ENCODE measurements at places on chromosomes 5 and 9. TPM values are rescaled to one million over a fixed set of nuclear protein-coding genes. Genes with fewer than 3 reads are reported as not detected.
A peak's percentile ranks its signal among the peaks of the same experiment; 100 is the strongest.

DNA sequence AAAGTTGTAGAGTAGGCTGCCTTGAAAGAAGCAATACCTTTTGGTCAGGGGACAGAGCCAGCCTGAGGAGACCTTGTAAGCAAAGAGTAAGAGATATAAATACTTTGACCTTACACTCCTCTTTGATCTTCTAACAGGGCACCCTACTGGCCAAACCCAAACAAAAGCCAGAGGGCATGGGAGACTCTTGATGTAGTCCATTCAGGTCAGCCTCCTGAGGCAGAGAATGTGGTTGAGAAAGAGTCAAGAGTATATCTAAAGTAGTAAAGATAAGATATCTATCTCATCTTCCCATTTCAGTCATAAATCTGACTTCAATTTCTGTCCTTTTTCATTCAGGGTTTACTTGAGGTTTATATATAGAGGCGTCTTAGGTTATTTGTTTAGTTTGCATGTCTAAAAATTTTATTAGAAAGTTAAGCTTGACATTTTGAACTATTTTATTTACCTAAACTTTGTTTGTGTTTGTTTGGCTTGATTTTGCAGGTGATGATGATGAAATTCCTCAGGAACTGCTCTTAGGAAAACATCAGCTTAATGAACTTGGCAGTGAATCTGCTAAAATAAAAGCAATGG lies 125.7 kb downstream of the NIPBL start:
- no peaks in the 10 kb centered on the region for H3K27me3 ChIP-seq
- no peak overlapping the region for H3K4me3 ChIP-seq
- DNase-seq = no peak
- H3K27ac ChIP-seq = no peak overlapping the region
- H3K36me3 ChIP-seq = peaks cover 28% of the 10 kb centered on the region

GRCh38 chr5:65479527-65479926 lies 2.2 kb downstream of the ADAMTS6 start:
- no peak overlapping the region for H3K4me3 ChIP-seq
- no peaks in the 10 kb centered on the region for H3K36me3 ChIP-seq
- no peak overlapping the region for H3K27ac ChIP-seq
- no peak for DNase-seq
- H3K27me3 ChIP-seq = peaks cover 7% of the 10 kb centered on the region
- H3K4me1 ChIP-seq = peaks cover 9% of the 10 kb centered on the region

GRCh38 chr5:40653221-40654022 lies 26.3 kb upstream of the PTGER4 start:
- H3K4me1 ChIP-seq = peaks cover 93% of the 10 kb centered on the region
- peaks cover 8% of the 10 kb centered on the region for H3K36me3 ChIP-seq
- peak overlapping the region; percentile 95 for H3K27ac ChIP-seq
- no peaks in the 10 kb centered on the region for H3K27me3 ChIP-seq

DNA sequence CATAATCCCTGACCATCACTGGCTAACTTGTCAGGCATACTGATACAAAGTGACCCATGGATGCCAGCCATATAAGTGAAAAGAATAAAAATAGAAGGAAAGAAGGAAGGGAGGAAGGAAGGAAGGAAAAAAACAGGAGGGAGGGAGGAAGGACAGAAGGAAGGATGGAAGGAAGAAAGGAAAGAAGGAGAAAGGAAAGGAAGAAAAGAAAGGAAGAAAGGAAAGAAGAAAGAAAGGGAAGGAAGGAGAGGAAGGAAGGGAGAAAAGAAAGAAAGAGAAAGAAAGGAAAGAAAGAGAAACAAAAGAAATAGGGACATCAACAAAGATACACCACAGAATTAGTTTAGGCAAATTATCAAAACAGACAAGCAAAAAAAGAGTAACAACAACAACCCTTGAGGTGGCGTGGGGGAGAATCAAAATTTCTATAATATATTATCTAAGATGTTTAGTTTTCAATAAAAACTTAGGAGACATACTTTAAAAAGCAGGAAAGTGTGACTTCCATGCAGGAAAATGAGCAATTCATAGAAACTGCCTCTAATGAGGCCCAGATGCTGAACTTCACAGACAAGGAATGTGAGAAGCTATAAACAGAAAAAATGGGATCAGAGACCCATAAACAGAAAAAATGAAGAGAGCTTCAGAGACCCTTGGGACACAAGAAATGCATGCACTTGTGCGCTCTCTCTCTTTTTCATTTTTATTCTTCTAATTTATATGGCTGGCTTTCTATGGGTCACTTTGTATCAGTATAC lies 96.1 kb upstream of the NFIL3 start:
- H3K36me3 ChIP-seq = no peaks in the 10 kb centered on the region
- H3K27me3 ChIP-seq = peaks cover 22% of the 10 kb centered on the region
- no peak overlapping the region for H3K4me3 ChIP-seq
- DNase-seq = no peak

- H3K4me3 ChIP-seq = no peak overlapping the region
- H3K4me1 ChIP-seq = no peaks in the 10 kb centered on the region
- no peaks in the 10 kb centered on the region for H3K27me3 ChIP-seq
- H3K27ac ChIP-seq = no peak overlapping the region
- DNase-seq = no peak
Observed at GRCh38 chr5:4083591-4084337, 488.1 kb downstream of the IRX1 start.

DNA sequence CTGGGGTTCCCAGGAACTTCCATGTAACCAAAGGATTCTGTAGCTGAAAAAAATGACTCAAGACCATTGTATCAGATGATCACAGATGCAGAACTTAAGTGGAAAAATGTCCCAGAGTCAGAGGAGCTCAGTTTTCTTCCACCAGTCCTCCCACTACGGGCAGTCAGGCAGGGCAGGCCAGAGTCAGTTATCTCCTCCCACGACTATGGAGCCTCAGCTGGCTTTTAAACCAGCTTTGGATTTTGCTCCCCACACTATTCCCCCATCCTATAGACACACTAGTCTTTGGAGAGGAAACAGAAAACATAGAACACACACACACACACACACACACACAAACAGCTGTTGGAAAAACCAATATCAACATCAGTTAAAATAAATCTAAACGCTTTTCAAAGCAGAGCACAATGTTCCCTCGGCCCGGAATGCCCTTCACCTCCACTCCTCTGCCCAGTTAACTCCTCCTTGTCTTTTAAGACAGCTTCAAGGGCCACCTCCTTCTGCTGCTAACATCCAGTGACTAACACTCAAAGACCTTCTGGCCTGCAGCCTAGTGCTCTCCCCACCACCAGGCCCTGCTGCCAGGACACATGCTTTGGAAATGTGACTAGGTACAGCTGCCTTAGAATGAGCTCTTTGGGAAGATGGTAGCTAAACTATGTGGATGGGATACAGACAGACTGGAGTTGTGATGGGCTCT lies 56.8 kb downstream of the NIPAL4 start:
- peaks cover 86% of the 10 kb centered on the region for H3K4me1 ChIP-seq
- peak overlapping the region; percentile 57 for H3K27ac ChIP-seq
- H3K27me3 ChIP-seq = no peaks in the 10 kb centered on the region

DNA sequence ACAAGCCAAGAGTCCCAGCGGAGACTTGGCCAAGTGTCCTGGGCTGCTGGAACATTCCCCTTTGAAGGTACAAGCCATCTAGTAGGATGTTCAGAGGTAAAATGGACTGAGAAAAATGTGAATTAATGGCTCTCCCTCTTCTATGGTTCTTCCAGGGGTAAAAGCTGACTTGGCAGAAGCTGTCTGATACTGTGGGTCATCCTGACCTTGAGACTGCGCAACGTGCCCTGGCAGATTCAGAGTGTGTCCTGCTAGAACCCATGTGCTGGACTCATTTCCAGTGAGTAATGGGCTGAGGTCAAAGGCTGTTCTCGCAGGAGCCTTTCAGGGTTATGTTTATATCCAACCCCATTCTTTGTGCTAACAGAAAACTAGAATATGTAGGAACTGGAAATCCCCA lies 423.0 kb upstream of the CD180 start:
- H3K27ac ChIP-seq = no peak overlapping the region
- no peaks in the 10 kb centered on the region for H3K4me1 ChIP-seq
- no peaks in the 10 kb centered on the region for H3K27me3 ChIP-seq

DNA sequence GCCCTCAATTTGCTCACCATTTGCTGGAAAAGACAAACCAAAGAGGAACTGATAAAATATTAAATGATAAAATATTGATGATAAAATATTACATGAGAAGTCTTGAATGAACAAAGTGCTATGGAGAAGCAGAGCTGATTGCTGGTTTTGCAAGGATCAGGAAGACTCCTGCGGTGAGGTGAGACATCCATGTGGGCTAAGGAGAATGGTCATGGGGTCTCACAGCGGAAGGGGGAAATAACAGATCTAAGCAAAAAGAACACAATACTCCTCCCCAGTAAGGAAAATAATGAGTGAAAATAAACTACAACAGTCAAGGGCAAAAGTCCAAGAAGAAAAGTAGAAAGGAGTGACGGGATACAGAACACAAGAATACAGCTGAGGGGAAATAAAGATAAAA lies 146.8 kb downstream of the LURAP1L start:
- no peak overlapping the region for H3K27ac ChIP-seq
- no peaks in the 10 kb centered on the region for H3K36me3 ChIP-seq
- no peak for DNase-seq
- no peaks in the 10 kb centered on the region for H3K27me3 ChIP-seq
- H3K4me1 ChIP-seq = no peaks in the 10 kb centered on the region

DNA sequence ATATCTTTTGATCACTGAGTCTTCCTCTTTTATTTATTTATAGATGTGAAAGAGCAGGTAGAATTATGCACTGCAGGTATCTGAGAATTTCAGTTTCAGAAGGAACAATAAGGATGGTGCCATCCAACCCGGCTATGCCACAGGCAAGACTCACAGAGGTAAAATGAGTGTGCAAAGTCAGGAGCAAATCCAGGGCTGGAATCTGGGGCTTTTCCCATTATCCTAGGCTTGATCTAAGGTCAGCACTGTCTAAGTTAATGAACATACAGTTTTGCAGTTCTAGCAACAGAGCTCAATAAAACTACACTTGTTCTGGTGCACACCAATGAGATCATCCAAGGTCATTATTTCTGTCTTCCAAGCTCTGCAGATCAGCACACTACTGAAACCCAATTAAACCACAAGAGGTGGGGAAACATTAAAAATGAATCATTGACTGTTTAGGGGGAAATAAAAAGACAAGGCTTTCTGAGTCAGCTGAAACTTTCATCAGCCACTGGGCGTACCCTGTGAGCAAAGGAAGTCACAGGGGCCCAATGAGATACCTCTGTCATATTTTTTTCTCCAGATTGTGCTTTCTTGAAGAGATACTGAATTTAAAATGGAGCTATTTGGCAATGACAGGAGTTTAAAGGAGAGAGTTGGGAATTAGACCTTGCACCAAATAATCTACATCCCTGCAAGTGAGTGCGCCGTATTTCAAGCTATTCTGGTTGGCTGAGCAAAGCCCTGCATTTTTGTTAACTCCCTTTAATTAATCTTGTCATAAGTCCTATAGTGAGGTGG lies 662.2 kb upstream of the ZNF608 start:
- no peak overlapping the region for H3K27ac ChIP-seq
- H3K36me3 ChIP-seq = no peaks in the 10 kb centered on the region
- H3K4me3 ChIP-seq = no peak overlapping the region
- no peaks in the 10 kb centered on the region for H3K4me1 ChIP-seq
- no peaks in the 10 kb centered on the region for H3K27me3 ChIP-seq
- DNase-seq = no peak

The TAF1L gene
- 0.03 TPM for total RNA-seq

GRCh38 chr9:131628459-131629225 lies 83.3 kb downstream of the PRRT1B start:
- peak overlapping the region; percentile 91 for H3K27ac ChIP-seq
- H3K27me3 ChIP-seq = peaks cover 2% of the 10 kb centered on the region
- peak overlapping the region; percentile 24 for H3K4me3 ChIP-seq
- H3K36me3 ChIP-seq = peaks cover 56% of the 10 kb centered on the region
- peaks cover 75% of the 10 kb centered on the region for H3K4me1 ChIP-seq

DNA sequence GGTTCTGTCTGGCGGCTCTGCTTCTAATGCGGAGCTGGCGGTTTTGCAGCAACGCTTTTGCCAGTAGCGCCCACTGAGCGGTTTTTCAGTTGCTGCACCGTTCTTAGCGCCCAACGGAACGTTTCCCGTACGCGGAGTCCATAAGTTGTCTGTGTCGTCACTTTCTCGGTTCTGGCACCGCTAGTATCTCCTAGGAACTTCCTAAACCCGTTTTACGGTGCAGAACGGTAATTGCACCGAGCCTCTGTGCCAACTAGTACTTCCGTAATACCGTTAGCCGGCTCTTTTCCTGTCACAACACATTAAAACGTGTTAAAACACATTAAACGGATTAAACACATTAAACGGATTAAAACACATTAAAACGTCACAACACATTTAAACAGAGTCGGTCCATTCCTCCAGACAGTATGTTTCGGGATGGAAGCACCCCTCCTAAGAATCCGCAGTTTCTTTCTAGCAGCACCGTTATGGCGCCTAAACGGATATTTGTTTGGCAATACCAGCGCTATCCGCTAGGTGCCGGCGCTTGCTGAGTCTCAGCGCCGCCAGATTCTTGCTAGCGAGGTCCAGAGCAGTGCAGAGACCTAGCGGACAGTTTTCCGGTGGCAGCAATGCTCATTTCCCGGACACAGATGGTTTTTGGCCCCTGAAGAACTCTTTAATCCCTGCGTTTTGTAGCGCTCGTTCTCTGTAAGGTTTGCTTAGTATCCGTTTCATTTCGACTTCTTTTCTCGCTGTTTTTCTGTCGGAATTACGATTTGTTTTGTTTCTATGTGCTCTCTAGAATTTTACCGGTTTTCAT lies 45.4 kb downstream of the ANXA2R start:
- peak overlapping the region; percentile 100 for H3K27ac ChIP-seq
- peaks cover 5% of the 10 kb centered on the region for H3K36me3 ChIP-seq
- peaks cover 3% of the 10 kb centered on the region for H3K27me3 ChIP-seq
- DNase-seq = peak; percentile 84

- H3K27ac ChIP-seq = no peak overlapping the region
- H3K4me3 ChIP-seq = no peak overlapping the region
- H3K27me3 ChIP-seq = no peaks in the 10 kb centered on the region
- peaks cover 34% of the 10 kb centered on the region for H3K4me1 ChIP-seq
Observed at GRCh38 chr9:71747576-71747975, 20.7 kb downstream of the CEMIP2 start.

GRCh38 chr5:125725691-125726090 lies 697.5 kb upstream of the GRAMD2B start:
- H3K4me3 ChIP-seq = no peak overlapping the region
- H3K36me3 ChIP-seq = no peaks in the 10 kb centered on the region
- no peak overlapping the region for H3K27ac ChIP-seq

The TNFSF8 gene
- total RNA-seq = 207 TPM

DNA sequence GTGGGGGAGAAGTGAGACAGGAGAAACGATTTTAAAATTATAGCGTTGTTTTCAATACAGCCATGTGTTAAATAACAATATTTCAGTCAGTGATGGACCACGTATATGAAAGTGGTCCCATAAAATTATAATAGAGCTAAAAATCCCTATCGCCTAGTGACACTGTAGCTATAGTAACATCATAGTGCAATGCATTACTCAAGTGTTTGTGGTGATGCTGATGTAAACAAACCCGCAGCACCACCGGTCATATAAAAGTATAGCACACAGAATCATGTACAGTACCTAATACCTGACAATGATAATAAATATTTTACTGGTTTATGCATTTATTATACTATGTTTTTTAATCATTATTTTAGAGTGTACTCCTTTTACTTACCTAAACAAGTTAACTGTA lies 407.4 kb upstream of the SEMA6A start:
- H3K27me3 ChIP-seq = no peaks in the 10 kb centered on the region
- H3K4me3 ChIP-seq = no peak overlapping the region
- no peaks in the 10 kb centered on the region for H3K36me3 ChIP-seq
- H3K27ac ChIP-seq = no peak overlapping the region
- DNase-seq = no peak

Data from activated T-helper 1 cell treated with anti-CD3 and anti-CD28 coated beads, Interleukin-12 subunit alpha, Interleukin-12 subunit beta, Interleukin-2, Interleukin-4 antibody, amounts not matched to agents 30 ng/mL and 10 ng/mL and 1 ng/mL, durations not matched to agents 14 hours and 24 hours and 36 hours (primary cell).